ENCODE measurements at places on chromosomes 7 and 10. TPM values are rescaled to one million over a fixed set of nuclear protein-coding genes. Genes with fewer than 3 reads are reported as not detected.
A peak's percentile ranks its signal among the peaks of the same experiment; 100 is the strongest.

ELN gene
- 36.5 TPM for total RNA-seq

NEURL1 gene
- 76.1 TPM for total RNA-seq

HOXA5 gene
- 6.6 TPM for total RNA-seq

LIPF gene
- total RNA-seq: not detected

TMEM196 gene
- not detected for total RNA-seq

FAM204A gene
- 60.8 TPM for total RNA-seq

EIF5AL1 gene
- total RNA-seq: 0.90 TPM

RTKN2 gene
- not detected for total RNA-seq

TPST1 gene
- 2.5 TPM for total RNA-seq

FOXP2 gene
- 6.0 TPM for total RNA-seq

IL2RA gene
- 0.74 TPM for total RNA-seq

DNA sequence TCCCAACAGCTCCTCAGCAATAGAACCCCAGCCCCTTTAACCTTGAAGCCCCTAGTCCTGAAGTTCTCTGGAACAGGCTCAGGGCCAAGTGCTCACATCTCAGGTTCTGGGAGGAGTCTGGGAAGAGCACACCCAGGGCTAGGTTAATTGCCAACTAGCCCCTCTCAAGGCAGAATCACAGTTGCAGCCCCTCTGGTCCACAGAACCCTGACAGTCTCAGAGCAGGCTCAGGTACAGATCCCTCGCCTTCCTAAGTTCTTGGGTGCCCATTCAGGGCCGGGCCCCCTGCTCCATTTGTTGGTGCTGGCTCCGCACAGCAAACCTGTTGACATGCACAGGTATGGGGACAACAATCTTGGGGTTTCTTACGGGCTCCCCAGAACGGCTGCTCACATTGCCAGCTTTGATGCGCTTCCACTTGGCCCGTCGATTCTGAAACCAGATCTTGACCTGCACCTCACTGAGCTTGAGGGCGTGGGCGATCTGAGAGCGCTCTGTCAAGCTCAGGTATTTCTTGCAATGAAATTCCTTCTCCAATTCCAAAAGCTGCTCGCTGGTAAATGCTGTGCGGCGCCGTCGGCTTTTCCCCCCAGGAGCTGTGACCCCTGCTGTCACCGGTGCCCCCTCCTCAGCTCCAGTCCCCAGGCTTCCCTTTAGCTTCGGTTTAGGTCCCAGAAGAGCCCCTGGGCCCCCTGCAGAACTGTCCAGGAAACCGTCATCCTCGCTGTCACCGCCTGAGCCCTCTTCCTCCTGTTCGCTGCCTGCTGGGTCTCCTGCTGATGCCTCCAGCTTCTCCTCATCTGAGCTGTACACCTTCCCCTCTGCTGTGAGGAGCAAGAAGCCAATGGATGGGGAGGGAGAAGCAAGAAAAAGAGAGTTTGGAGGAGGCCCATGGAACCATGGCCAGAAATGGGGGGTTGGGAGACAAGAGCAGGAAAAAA, 18.9 kb downstream of the GBX1 start:
- no peak overlapping the region for H3K4me3 ChIP-seq
- peak; percentile 36 for DNase-seq
- peaks cover 19% of the 10 kb centered on the region for H3K36me3 ChIP-seq
- H3K4me1 ChIP-seq: peaks cover 2% of the 10 kb centered on the region
- H3K27ac ChIP-seq: no peak overlapping the region

- DNase-seq: peak; percentile 64
- peak overlapping the region; percentile 23 for H3K27ac ChIP-seq
- H3K4me3 ChIP-seq: peak overlapping the region; percentile 57
- H3K36me3 ChIP-seq: peaks cover 12% of the 10 kb centered on the region
- no peaks in the 10 kb centered on the region for H3K27me3 ChIP-seq
Measured at GRCh38 chr10:103584216-103585010, 90.9 kb downstream of the NEURL1 start.

GRCh38 chr10:44809647-44810046, 101.5 kb upstream of the TMEM72 start:
- DNase-seq: no peak
- no peaks in the 10 kb centered on the region for H3K27me3 ChIP-seq
- H3K4me3 ChIP-seq: no peak overlapping the region
- no peak overlapping the region for H3K27ac ChIP-seq

DNA sequence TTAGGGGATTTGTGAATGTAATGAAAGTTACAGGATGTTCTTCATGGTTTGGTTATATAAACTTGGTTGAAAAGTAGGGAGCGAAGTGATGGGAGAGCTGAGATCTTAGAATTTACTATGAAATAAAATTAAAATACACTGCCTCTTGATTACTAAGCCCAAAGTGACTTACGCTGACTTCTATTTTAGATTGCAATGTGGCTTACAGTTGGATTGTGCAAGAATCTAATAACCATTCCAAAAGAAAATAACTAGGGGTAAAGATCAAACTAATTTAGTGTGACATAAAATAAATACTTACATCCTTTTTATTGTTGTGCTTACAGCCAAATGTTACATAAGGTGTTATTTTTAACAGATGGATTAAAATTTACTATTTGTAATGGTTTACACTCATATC, 15.3 kb downstream of the WNT16 start:
- H3K4me3 ChIP-seq: no peak overlapping the region
- H3K36me3 ChIP-seq: no peaks in the 10 kb centered on the region
- H3K4me1 ChIP-seq: peaks cover 3% of the 10 kb centered on the region
- H3K27ac ChIP-seq: no peak overlapping the region
- DNase-seq: no peak
- no peaks in the 10 kb centered on the region for H3K27me3 ChIP-seq

DNA sequence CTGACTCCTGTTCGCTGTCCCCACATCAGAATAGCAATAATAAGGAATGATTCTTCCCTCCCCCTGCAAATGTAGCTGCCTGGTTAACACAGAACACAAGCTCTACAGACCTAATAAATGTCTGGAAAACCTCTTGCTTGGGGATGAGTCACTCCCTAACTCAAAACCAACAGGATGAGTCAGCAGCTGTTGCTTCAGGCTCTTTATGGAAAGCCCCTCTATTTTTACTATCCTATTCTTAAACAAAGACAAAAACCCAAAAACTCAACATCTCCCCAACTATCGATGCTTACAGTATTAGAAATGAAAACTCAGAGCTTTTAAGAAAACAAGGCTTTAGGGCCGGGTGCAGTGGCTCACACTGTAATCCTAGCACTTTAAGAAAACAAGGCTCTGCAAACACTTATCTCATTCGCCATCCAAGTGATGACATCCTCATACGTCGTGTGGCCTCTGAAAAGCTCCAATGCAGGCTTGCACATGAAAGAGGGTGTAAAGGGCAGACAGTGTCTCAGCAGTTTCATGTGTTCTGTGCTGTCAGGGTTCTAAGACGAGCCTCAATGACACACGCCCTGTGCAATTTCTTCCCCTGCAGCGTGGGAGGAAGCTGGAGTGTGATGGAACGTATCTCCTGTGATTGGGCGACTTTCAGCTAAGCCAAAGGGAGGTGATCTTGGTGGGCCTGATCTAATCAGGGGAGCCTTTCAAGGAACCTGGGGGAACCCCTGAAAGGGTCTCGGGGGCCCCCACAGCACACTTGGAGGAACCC, 70.1 kb downstream of the AMZ1 start:
- DNase-seq: peak; percentile 52
- peak overlapping the region; percentile 26 for H3K4me3 ChIP-seq
- peak overlapping the region; percentile 90 for H3K27ac ChIP-seq
- no peaks in the 10 kb centered on the region for H3K36me3 ChIP-seq

DNA sequence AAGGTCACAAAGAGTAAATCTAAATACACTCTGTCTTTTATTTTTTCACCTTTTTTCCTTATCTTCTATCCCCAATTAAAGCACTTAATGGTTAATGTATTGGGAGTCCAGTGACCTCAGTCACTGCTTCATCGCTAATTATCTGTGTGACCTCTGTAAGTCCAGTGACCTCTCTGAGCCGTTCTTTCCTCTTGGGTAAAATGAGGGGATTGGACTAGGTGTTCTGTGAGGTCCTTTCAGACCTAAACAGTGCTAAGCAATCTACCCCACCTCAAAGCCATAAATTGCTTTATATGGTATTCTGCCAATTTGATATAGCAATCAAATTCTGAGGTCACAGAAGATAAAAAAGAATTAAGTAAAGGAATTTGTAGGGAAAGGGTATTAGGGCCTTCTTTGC, 3.9 kb upstream of the SFMBT2 start:
- H3K27me3 ChIP-seq: peaks cover 3% of the 10 kb centered on the region
- H3K4me1 ChIP-seq: peaks cover 10% of the 10 kb centered on the region
- DNase-seq: no peak

GRCh38 chr7:39651265-39651664, 27.9 kb downstream of the RALA start:
- H3K4me1 ChIP-seq: peaks cover 25% of the 10 kb centered on the region
- no peaks in the 10 kb centered on the region for H3K36me3 ChIP-seq
- no peak overlapping the region for H3K4me3 ChIP-seq
- H3K27ac ChIP-seq: peak overlapping the region; percentile 66
- DNase-seq: no peak
- H3K27me3 ChIP-seq: no peaks in the 10 kb centered on the region

DNA sequence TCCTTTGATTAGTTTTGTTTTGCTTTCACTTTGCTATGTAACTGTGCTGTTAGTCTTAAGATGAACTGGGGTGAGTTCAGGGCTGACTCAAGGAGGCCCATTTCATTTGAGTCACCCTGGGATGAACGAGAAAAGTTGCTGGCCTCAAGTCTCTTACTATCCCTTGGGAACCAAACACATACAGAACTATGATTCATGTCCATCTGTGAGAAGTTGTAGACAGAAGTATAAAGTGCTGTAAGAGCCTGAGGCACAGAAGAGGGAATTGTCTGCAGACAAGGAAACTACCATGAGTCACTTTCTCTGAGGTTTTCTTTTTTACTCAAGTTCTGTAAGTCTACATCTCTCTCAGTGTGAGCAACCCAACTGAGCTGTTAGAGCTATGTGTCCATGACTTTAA, 179.8 kb upstream of the CSTF2T start:
- H3K27me3 ChIP-seq: no peaks in the 10 kb centered on the region
- peak; percentile 18 for DNase-seq
- no peaks in the 10 kb centered on the region for H3K36me3 ChIP-seq
- H3K4me3 ChIP-seq: no peak overlapping the region
- no peak overlapping the region for H3K27ac ChIP-seq

DNA sequence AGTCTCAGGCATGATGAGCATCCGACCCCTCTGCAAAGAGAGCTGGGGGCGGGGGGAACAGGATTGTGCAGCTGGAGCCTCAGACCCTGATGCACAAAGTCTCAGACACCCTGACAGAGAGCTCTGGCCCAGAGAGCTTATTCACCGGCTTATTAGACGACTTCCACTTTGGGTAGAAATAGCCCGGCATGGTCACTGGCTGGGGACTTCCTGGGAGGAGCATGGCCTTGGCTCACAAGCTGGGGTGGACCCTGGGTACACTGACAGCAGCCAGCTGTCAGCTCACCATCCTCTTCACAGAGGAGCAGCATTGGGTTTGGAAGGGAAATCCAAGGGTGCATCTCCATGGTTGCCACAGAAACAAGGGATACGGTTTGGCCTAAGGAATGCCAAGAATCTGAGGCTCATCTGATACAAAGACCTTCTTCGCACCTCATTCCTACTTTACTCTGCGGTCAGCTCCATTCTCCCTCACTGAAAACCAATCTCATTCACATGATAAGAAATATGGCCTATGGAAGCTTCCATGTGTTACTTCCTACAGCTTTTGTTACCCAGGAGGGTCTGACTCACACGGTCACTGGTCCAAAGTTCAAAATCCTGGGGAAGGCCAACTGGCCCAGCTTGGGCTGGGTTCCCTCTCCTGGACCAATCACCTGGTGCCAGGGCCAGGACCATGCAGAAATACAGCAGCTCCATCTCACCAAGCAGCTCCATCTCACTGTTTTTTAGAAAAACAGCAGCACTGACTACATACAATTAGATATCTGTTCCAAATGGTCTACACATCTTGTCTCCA, 25.1 kb downstream of the ZNF467 start:
- no peak overlapping the region for H3K27ac ChIP-seq
- no peak overlapping the region for H3K4me3 ChIP-seq

- H3K4me1 ChIP-seq: peaks cover 40% of the 10 kb centered on the region
- H3K36me3 ChIP-seq: peaks cover 9% of the 10 kb centered on the region
Measured at GRCh38 chr10:79185067-79185774, 116.5 kb downstream of the ZMIZ1 start.

- H3K27ac ChIP-seq: no peak overlapping the region
- no peaks in the 10 kb centered on the region for H3K27me3 ChIP-seq
- no peaks in the 10 kb centered on the region for H3K4me1 ChIP-seq
- H3K4me3 ChIP-seq: no peak overlapping the region
Measured at GRCh38 chr10:29005988-29006387, 282.9 kb upstream of the LYZL1 start.

DNA sequence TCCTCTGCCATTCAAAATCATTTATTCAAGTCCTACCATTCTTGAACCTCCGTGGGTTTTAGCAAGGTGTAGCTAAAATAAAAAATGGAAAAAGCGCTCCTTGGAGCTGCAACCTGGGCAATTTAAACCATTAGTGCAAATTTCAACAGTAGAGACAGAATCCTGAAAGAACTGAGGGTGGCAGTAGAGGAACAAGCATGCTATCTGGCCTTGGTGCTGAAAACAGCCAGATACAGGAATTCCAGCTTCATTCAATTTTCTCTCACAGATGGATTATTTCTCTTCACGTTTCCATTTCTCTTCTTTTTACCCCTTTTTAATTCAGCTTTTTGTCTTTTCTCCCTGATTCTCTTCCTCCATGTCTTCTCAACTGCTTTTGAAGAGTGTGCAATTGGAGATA, 77.7 kb downstream of the OTUD1 start:
- H3K27me3 ChIP-seq: no peaks in the 10 kb centered on the region
- no peaks in the 10 kb centered on the region for H3K36me3 ChIP-seq
- H3K27ac ChIP-seq: no peak overlapping the region
- no peak for DNase-seq

DNA sequence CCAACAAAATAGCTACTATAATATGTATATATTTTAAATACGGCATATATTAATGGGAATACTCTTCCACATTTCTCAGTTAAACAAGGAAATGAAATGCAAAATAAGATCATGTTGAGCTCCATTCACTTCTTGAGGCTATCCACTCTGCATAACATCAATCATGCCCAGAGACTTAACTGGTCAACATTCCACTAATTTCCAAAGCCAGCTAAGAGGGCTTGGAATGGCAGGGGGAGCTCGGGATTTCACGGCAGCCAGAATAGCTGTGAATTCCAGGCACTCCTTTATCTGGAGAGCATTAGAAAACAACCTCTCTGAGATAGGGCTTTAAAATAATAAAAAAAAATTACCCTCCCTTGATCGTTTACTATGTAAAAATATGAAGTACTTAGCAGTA, 194.9 kb upstream of the CDCA7L start:
- H3K27ac ChIP-seq: no peak overlapping the region
- H3K27me3 ChIP-seq: peaks cover 3% of the 10 kb centered on the region
- no peak for DNase-seq

GRCh38 chr10:124906551-124907001, 35.3 kb upstream of the ZRANB1 start:
- H3K27ac ChIP-seq: no peak overlapping the region
- H3K4me1 ChIP-seq: peaks cover 8% of the 10 kb centered on the region
- H3K4me3 ChIP-seq: no peak overlapping the region
- H3K36me3 ChIP-seq: no peaks in the 10 kb centered on the region
